Activated naive CD8-positive, alpha-beta T cell treated with anti-CD3 and anti-CD28 coated beads, Interleukin-2, amount 50 U/mL, for 24 hours (primary cell): ENCODE measurements at places on chromosomes 12 and 14.
A peak's percentile ranks its signal among the peaks of the same experiment; 100 is the strongest.

GRCh38 chr12:3262470-3262869 lies 185.3 kb downstream of the TSPAN9 start:
- peaks cover 1% of the 10 kb centered on the region for H3K4me1 ChIP-seq
- no peak overlapping the region for H3K4me3 ChIP-seq
- no peaks in the 10 kb centered on the region for H3K36me3 ChIP-seq
- H3K27ac ChIP-seq, result no peak overlapping the region
- H3K27me3 ChIP-seq, result no peaks in the 10 kb centered on the region
- no peak for DNase-seq

- H3K27me3 ChIP-seq, result no peaks in the 10 kb centered on the region
- H3K4me3 ChIP-seq, result peak overlapping the region; percentile 7
- H3K36me3 ChIP-seq, result peaks cover 46% of the 10 kb centered on the region
- peak overlapping the region; percentile 61 for H3K27ac ChIP-seq
- DNase-seq, result no peak
Measured at GRCh38 chr12:21509768-21510167, 8.2 kb downstream of the GOLT1B start.

DNA sequence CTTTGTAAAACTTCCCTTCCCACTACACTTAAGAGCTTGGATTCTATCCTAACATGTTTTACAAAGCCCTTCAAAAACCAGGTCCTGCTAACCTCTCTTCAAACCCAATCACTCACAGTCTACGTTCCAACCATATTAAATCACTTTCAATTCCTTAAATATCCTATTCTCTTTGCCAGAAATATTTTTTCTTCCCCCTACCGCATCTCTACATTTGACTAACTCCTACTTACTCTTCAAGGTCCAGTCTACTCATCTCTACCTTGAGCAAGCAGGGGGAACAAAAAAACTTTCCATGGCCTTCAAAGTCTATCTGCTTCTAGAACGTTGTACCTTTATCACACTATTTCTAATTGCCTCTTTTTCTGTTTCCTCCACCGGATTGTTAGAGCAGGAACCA lies 6.1 kb downstream of the ERGIC2 start:
- H3K27me3 ChIP-seq, result no peaks in the 10 kb centered on the region
- H3K36me3 ChIP-seq, result peaks cover 30% of the 10 kb centered on the region
- peaks cover 43% of the 10 kb centered on the region for H3K4me1 ChIP-seq
- no peak overlapping the region for H3K4me3 ChIP-seq
- no peak for DNase-seq
- no peak overlapping the region for H3K27ac ChIP-seq

GRCh38 chr12:68406134-68406576 lies 74.0 kb upstream of the MDM1 start:
- no peak for DNase-seq
- no peak overlapping the region for H3K4me3 ChIP-seq
- H3K36me3 ChIP-seq, result no peaks in the 10 kb centered on the region
- H3K27ac ChIP-seq, result no peak overlapping the region
- H3K4me1 ChIP-seq, result peaks cover 22% of the 10 kb centered on the region
- no peaks in the 10 kb centered on the region for H3K27me3 ChIP-seq

- DNase-seq, result no peak
- no peaks in the 10 kb centered on the region for H3K36me3 ChIP-seq
- peaks cover 4% of the 10 kb centered on the region for H3K27me3 ChIP-seq
- H3K4me3 ChIP-seq, result no peak overlapping the region
Measured at GRCh38 chr12:2390850-2391390, 338.1 kb downstream of the CACNA1C start.

DNA sequence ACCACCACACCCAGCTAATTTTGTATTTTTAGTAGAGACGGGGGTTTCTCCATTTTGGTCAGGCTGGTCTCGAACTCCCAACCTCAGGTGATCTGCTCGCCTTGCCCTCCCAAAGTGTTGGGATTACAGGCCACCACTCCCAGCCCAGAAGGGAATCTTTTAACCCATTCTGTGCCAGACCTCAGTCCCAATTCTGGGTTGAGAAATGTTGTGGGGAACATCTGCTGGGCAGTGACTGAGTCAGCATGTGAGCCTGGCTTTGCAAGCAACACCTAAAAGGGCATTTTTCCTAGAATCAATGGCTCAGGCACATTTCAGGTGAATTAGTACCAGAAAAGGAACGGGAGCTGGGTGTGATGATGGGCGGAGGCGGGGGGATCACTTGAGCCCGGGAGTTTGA lies 7.6 kb upstream of the SPATS2 start:
- DNase-seq, result no peak
- H3K36me3 ChIP-seq, result no peaks in the 10 kb centered on the region
- H3K27ac ChIP-seq, result no peak overlapping the region
- H3K27me3 ChIP-seq, result peaks cover 18% of the 10 kb centered on the region
- H3K4me3 ChIP-seq, result no peak overlapping the region

DNA sequence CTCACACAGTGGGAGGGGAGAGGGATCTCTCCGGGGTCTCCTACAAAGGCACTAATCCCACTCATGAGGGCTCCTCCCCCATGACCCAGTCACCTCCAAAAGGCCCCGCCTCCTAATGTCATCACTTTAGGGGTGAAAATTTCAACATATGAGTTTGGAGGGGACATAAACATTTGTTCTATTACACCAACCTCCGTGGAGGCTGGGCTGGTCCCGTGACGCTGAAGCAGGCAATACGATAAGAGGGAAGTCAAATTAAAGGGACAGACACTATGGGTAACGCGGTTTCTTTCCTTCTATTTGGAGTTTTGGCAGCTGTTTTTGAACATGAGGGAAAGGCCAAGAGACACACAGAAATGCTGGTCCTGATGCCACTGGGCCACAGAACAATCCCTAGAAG lies 175.7 kb upstream of the VASH1 start:
- DNase-seq, result no peak
- H3K27ac ChIP-seq, result no peak overlapping the region
- no peaks in the 10 kb centered on the region for H3K4me1 ChIP-seq
- H3K36me3 ChIP-seq, result no peaks in the 10 kb centered on the region
- no peak overlapping the region for H3K4me3 ChIP-seq

DNA sequence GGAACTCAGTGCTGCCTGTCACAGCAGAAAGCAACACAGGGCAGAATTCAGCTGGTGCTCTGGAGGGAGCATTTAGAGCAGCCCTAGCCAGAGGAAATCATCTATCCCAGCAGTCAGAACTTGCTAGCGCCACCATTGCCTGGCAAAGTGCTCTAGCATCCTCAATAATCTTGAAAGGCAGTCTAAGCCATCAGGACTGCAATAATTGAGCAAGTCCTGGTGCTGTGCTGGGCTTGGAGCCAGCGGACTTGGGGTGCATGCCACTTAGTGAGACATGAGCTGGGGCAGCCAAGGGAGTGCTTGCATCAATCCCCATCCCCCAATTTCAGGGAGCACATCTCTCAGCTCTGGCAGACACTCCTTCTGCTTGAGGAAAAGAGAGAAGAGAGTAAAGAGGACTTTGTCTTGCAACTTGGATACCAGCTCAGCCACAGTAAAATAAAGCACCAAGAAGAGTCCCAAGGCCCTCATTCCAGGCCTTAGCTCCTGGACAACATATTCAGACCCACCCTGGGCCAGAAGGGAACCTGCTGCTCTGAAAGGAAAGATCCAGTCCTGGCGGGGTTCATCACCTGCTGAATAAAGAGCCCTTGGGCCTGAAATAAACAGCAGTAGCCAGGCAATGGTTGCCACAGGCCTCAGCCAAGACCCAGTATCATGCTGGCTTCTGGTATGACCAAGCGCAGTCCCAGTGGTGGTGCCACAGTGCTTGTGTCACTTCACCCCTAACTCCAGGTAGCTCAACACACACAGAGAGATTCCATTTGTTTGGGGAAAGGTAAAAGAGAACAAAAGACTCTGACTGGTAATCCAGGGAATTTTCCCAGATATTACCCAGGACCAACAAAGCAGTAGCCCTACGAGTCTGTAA lies 44.5 kb upstream of the ZDHHC17 start:
- H3K27me3 ChIP-seq, result no peaks in the 10 kb centered on the region
- no peak for DNase-seq
- H3K27ac ChIP-seq, result no peak overlapping the region
- H3K36me3 ChIP-seq, result no peaks in the 10 kb centered on the region
- no peak overlapping the region for H3K4me3 ChIP-seq
- H3K4me1 ChIP-seq, result no peaks in the 10 kb centered on the region

GRCh38 chr12:67582238-67582834 lies 66.2 kb upstream of the DYRK2 start:
- H3K4me3 ChIP-seq, result no peak overlapping the region
- no peak overlapping the region for H3K27ac ChIP-seq
- no peaks in the 10 kb centered on the region for H3K36me3 ChIP-seq
- H3K27me3 ChIP-seq, result peaks cover 3% of the 10 kb centered on the region
- DNase-seq, result no peak
- H3K4me1 ChIP-seq, result peaks cover 34% of the 10 kb centered on the region

DNA sequence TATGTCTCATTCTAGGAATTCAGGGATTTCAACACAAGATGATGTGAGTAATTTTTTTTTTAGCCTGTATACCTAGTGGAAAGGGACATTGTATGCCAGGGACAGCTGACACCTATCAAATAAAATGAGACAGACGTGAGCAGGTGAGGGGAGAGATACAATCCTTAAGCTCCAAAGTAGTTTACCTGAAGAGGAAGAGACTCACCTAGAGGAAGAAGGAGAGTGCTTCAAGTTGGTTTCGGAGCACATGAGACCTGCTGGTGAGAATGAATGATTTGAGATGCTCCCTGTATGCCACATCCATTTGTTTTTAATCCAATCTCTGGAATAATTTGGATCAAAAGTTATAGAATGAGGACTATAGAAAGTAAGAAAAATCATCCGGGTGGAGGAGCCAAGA lies 915.4 kb upstream of the FBXO33 start:
- H3K27ac ChIP-seq, result no peak overlapping the region
- no peaks in the 10 kb centered on the region for H3K36me3 ChIP-seq
- DNase-seq, result no peak
- no peak overlapping the region for H3K4me3 ChIP-seq

DNA sequence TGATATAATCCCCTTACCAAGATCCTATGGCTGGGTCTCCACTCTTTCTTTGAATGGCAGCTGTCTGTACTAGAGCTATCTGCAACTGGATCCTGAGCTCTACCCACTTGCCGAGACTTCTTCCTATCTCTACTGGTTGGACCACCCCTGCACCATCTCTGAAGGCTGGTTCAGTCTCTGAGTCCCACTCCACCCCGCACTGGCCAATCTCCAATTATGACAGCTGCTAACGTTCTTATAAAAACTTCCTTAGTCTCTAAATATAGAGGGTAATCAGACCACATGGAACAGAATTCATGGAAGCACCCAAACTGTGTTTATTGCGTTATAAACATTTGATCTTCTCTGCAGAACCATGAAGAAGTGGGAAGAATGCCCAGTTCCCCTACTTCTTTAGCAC lies 186.6 kb upstream of the EEA1 start:
- H3K36me3 ChIP-seq, result no peaks in the 10 kb centered on the region
- H3K27ac ChIP-seq, result no peak overlapping the region
- no peak for DNase-seq
- no peaks in the 10 kb centered on the region for H3K4me1 ChIP-seq
- peaks cover 3% of the 10 kb centered on the region for H3K27me3 ChIP-seq
- no peak overlapping the region for H3K4me3 ChIP-seq

- peak; percentile 20 for DNase-seq
- H3K4me3 ChIP-seq, result no peak overlapping the region
- no peaks in the 10 kb centered on the region for H3K27me3 ChIP-seq
- H3K27ac ChIP-seq, result no peak overlapping the region
- peaks cover 3% of the 10 kb centered on the region for H3K36me3 ChIP-seq
- H3K4me1 ChIP-seq, result no peaks in the 10 kb centered on the region
Measured at GRCh38 chr12:81896771-81897170, 137.6 kb upstream of the PPFIA2 start.

- H3K4me3 ChIP-seq, result no peak overlapping the region
- DNase-seq, result no peak
- H3K27me3 ChIP-seq, result no peaks in the 10 kb centered on the region
- no peak overlapping the region for H3K27ac ChIP-seq
- H3K4me1 ChIP-seq, result no peaks in the 10 kb centered on the region
Measured at GRCh38 chr12:2415568-2415944, 362.8 kb downstream of the CACNA1C start.

DNA sequence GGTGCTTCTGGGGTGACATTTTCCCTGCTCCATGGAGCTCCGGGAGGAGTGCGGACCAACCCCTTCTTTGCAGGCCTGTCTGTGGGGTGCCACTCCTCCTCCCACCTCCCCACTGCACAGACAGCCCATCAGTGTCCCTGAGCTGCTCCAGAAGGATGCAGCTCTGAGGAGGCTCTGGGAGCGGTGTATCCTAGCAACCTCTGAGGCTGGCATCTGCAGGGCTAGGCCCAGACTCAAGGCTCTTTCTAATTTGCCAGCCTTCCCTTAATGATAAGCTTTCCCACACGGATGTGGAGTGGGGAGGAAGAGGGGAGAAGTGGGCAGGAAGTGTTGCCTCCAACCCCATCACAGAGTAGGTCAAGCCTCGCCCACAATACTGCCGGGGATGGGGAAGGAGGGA lies 59.7 kb downstream of the CALM1 start:
- DNase-seq, result no peak
- H3K4me1 ChIP-seq, result peaks cover 11% of the 10 kb centered on the region
- H3K4me3 ChIP-seq, result no peak overlapping the region
- H3K36me3 ChIP-seq, result no peaks in the 10 kb centered on the region
- H3K27me3 ChIP-seq, result peaks cover 3% of the 10 kb centered on the region
- no peak overlapping the region for H3K27ac ChIP-seq

DNA sequence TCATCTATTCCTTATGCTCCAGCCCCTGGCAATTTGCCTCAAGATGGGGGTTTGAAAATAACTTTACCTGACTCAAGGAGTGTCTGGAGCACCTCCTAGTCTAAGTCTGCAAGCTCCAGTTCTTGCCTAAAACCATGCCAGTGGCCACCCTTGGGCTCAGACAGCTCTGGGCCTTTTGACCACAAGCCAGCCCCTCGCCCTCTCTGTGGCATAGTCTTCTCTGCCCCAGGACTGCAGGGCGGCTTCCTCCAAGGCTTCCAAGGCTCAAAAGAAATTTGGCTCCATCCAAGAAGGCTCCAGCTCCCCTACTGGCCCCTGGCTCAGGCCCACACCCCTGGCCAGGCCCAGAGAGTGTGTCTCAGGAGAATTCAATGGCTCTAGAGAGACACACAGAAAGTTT lies 14.8 kb downstream of the ACVRL1 start:
- peaks cover 19% of the 10 kb centered on the region for H3K4me1 ChIP-seq
- no peak overlapping the region for H3K27ac ChIP-seq
- DNase-seq, result no peak
- no peaks in the 10 kb centered on the region for H3K36me3 ChIP-seq

- no peak overlapping the region for H3K27ac ChIP-seq
- H3K4me3 ChIP-seq, result no peak overlapping the region
- H3K27me3 ChIP-seq, result no peaks in the 10 kb centered on the region
- no peak for DNase-seq
- peaks cover 27% of the 10 kb centered on the region for H3K36me3 ChIP-seq
- peaks cover 2% of the 10 kb centered on the region for H3K4me1 ChIP-seq
Measured at GRCh38 chr14:64213086-64213485, 81.1 kb downstream of the ESR2 start.

GRCh38 chr14:78785265-78785664 lies 615.1 kb downstream of the NRXN3 start:
- H3K27me3 ChIP-seq, result peaks cover 3% of the 10 kb centered on the region
- H3K4me3 ChIP-seq, result no peak overlapping the region
- H3K27ac ChIP-seq, result no peak overlapping the region
- DNase-seq, result no peak
- no peaks in the 10 kb centered on the region for H3K36me3 ChIP-seq

- peaks cover 9% of the 10 kb centered on the region for H3K4me1 ChIP-seq
- peaks cover 36% of the 10 kb centered on the region for H3K27me3 ChIP-seq
- no peaks in the 10 kb centered on the region for H3K36me3 ChIP-seq
- no peak overlapping the region for H3K4me3 ChIP-seq
- H3K27ac ChIP-seq, result no peak overlapping the region
Measured at GRCh38 chr12:57613427-57614109, 2.3 kb downstream of the ARHGEF25 start.
